ENCODE measurements at places on chromosomes 2 and 18.

DNA sequence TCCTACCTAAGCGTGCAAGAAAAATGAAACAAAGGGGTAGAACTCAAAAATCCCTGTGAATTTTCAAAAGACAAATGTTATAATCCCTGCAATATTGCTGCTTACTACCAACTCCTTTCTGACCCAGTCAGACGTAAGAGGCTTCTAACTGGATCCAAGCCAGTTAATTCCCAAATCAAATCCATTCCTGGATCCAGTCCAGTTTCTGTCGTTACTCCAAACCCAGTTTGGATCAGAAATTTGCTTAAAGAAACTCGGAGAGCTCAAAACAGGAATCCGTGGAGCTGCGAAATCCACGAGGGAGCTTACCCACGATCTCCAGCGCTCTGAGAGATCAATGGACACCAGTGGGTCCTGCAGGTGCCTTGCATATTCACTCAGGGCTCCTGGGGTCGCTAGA lies 62.8 kb upstream of the IKZF2 start:
- no peak for DNase-seq

- peak; percentile 54 for DNase-seq
These were observed 45.3 kb downstream of the BIN1 start for GRCh38 chr2:127061375-127062273.

DNA sequence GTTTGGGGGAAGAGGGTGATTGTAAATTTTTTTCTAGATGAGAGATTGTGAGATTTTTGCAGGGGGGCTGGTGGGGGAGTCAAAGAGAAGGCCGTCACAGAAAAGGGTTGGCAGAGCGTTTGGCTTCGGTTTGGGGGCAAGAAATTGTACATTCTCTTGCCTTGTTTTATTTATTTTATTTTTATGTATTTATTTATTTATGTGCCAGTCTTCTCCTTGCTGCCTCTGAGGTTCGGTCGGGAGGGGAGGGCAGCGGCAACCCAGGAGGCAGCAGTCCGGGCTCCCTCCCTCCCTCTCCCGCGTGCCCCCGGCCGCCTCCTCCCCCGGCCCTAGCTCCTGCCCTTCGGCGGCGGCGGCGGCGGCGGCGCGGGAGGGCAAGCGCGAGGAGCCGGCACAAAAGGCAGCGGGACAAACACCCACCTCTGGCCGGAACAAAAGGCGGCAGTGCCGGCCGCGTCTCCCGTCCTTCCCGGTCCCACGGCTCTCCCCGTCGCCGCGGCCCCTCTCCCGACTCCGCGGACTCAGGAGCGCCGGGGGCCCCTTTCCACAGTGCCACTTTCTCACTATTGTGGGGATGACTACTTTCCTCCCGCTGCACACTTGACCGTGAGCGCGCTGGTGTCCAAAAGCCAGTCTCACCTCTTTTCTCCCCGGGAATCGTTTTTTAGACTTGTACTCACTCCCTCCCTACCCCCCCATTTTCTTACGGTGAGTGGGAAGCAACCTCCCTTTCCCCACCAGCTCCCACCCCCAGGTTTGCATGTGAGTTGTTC lies 1.2 kb downstream of the BCL11A start:
- DNase-seq, result no peak

GRCh38 chr18:72058851-72059250 lies 485.3 kb downstream of the CBLN2 start:
- no peak for DNase-seq

GRCh38 chr2:10052216-10052615 lies 8.9 kb downstream of the KLF11 start:
- DNase-seq, result no peak

DNA sequence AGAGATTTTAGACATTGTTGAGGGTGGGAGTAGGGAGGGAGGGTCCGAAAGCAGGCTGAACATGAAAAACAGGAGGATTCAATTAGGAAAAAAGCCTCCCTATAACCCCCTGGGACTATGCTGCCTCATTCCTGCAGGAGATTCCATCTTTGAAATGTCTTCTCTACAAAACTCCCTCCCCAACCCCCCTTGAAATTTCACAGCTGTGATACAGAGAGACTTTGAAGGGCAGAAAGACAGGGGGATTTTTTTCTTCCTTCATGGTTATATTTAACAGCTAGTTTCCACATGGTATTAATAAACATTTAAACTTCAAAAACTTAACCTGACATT lies 57.6 kb downstream of the TRIB2 start:
- DNase-seq, result peak; percentile 92

GRCh38 chr18:69265656-69266055 lies 135.0 kb upstream of the DOK6 start:
- no peak for DNase-seq

DNA sequence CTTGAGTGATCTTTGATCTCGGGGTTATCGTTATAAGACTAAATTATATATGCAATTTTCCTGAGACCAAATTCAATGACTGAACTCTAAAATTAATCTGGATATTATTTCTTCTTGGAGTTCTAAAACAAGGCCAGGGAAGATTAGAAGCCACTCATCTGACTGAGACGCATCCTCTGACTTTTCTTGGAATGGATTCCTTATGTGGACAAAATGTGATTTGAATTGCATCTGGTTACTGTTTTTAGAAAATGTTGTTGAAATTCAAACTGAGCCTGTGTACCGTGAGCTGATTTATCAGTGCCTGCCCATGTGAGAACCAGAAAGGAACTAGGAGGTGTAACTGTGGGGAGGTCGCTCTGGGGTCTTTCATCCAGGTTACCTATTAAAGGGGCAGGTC lies 330.8 kb downstream of the OSR1 start:
- DNase-seq, result no peak

DNA sequence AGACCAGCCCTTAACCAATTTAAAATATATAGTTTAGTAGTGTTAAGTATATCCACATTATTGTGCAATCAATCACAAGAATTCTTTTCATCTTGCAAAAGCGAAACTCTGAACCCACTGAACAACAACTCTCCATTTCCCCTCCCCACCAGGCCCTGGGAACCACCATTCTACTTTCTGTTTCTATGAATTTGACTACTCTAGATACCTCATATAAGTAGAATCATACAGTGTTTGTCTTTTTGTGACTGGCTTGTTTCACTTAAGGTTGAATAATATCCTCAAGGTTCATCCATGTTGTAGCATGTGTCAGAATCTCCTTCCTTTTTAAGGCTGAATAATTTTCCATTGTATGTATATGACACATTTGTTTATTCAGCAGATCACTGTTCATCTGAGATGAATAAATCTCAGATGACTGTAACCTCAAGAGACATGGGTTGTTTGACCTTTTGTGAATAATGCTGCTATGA lies 8.1 kb upstream of the SOS1 start:
- no peak for DNase-seq

DNA sequence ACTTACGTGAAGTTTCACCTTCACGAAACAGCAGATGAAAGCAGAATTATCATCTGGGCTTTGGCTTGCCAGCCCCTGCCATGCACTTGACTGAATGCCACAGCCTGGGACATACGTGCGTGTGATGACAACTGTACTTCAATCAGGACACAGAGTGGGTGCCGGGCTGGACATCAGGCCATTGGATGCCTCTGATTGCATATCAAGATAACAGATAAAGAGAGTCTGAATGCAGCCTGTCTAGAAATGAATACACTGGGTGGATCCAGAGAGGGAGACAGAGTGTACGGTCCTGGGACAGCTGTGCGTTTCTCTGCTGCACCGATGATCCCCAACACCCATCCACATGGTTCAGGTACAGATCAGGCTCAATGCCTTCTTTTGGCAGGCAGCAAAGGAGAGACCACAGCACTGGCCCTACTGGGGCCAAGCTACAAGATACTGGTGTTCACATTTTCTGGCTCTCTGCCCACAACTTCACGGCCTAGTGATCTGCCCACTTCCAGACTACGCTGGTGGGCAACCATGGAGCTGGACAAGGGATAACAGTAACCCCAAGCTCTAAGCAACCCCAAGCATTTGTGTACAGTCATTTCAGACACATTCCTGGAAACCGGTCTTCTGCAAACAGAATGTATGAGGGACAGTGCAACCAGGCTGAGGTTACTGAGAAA lies 35.6 kb downstream of the FBLN7 start:
- no peak for DNase-seq

DNA sequence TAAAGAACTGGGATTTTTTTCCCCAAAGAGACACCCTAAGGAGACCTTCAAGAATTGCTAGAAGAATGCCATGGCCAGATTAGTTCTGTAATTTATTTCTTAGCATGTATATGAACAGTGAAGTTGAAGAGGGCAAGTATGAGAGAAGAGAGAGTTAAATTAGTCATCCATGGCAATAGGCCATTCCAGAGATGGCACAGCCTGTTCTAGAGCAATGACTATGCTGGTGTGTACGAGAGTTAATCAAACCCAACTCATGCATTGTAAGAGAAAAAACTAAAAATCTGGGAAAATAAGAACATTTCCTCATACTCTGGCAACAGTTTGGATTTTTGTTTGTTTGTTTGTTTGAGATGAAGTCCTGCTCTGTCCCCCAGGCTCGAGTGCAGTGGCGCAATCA lies 112.1 kb upstream of the PIK3C3 start:
- DNase-seq, result no peak

DNA sequence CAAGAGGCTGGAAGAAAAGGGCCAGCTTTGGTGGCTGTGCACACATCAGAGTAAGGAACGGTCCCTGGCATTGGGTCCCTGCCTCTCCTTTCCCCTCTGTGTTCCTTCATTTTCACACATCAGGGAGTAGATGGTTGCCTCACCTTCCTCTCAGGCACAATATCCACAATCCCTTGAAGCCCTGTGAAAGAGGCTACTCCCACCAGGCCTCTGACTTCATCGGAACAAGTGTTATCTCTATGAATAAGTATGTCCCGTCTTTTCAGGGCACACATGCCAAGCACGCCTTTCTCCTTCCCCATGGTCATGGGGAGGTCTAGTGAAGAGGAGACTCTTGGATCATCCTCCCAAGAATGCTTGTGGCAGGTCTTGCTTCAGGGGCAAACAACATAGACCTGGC lies 61.2 kb upstream of the LMAN1 start:
- DNase-seq, result no peak

GRCh38 chr2:99543247-99543646 lies 53.4 kb upstream of the REV1 start:
- peak; percentile 39 for DNase-seq

DNA sequence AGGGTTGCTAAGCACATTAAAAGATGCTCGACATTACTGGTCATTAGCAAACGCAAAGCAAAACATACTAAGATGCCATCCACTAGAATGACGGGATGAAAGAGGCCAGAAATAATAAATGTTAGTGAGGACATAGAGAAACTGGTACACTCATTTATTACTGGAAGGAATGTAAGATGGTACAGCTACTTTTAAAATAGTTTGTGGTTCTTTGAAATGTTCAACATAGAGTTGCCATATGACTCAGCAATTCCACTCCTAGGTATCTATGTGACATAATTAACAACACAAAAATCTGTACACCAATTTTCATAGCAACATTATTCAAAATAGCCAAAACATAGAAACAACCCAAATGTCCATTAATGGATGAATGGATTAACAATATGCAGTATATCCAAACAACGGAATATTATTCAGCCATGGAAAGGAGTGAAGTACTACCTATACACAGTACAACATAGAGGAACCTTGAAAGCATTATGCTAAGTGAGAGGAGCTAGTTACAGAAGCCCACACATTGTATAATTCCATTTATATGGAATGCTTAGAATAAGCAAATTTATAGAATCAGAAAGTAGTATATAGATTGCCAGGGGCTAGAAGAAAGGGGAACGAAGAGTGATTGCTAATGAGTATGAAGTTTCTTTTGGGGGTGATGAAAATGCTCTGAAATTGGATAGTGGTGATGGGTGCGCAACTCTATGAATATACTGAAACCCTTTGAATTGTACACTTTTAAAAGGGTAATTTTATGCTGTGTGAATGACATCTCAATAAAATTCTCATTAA lies 61.9 kb upstream of the IL1R1 start:
- peak; percentile 66 for DNase-seq

GRCh38 chr2:237815637-237816036 lies 17.1 kb downstream of the RBM44 start:
- no peak for DNase-seq

DNA sequence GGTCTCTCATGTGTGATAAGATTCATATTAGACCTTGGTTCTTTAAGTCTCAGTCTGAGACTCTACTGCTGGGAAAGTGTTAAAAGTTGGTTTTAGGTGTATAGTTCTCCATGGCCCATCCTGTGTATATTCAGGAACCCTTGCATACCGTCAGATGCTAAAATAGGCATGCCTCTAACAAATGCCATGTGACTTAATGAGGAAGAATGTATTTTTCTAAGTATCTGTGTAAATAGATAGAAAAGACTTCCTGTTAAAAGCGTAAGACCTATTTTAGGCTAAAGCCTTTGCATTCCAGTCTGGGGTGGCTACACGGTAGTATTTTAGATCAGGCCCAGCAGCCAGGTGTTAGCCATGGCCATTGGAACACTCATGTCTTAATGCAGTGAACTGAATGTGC lies 73.3 kb downstream of the RHBDD1 start:
- DNase-seq, result peak; percentile 43
